ENCODE measurements at places on chromosomes 6 and 20.

- no peak for DNase-seq
Observed at GRCh38 chr20:5975778-5976177, 25.3 kb downstream of the MCM8 start.

DNA sequence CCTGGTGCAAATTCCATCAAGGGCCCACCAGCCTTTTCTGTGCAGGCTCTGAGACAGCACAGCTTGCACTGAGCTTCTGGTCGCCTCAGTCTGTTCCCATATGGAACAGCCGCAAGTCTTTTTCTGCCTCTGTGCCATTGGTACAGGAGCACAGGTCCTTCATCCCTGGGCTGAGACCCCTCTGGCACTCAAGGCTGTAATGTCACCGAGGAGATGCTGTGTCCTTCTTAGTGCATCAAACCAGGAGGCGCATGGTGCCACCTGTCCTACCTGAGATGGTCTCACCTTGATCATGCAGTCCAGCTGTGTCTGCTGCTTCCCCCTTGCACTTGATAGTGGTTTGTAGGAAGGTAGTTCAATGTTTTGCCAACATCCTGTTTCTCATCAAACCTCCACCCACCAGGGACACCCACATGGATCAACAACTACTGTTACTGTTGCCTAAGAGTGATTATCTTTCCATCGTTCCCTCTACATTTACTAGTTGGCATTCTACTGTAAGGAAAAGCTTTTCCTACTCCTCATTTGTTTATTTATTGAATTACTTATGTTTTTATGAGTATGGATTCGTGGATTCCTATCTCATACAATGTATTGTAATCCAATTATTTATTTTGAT, 29.0 kb downstream of the FAM50B start:
- no peak for DNase-seq

- DNase-seq = no peak
Observed at GRCh38 chr6:150902142-150902776, 36.8 kb downstream of the MTHFD1L start.

GRCh38 chr20:4613184-4613583, 108.5 kb upstream of the PRND start:
- DNase-seq = no peak

- DNase-seq = no peak
Observed at GRCh38 chr6:29011276-29011734, 6.2 kb upstream of the ZNF311 start.

DNA sequence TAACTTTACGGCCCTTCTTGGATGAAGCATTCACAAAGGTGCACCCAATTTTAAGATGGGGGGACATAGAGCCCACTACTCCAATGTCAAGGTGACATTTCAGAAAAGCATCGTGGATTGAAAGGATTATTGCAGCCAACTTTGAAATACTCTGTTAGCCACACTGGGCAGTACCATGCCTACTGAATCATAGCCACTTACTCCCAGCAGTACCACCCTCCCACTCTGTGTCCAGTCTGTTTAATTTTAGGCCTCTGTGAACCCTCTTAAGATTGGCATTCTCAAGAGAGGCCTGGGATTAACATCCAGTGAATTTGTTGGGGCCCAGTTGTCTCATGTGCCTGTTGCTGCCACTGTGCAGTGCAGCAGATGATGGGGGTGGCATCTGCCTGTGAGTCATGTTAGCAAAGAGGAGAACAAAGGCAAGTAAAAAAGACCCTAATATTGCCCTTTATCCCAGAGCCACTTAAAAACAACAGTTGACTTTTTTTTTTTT, 11.2 kb upstream of the HDAC2 start:
- no peak for DNase-seq

DNA sequence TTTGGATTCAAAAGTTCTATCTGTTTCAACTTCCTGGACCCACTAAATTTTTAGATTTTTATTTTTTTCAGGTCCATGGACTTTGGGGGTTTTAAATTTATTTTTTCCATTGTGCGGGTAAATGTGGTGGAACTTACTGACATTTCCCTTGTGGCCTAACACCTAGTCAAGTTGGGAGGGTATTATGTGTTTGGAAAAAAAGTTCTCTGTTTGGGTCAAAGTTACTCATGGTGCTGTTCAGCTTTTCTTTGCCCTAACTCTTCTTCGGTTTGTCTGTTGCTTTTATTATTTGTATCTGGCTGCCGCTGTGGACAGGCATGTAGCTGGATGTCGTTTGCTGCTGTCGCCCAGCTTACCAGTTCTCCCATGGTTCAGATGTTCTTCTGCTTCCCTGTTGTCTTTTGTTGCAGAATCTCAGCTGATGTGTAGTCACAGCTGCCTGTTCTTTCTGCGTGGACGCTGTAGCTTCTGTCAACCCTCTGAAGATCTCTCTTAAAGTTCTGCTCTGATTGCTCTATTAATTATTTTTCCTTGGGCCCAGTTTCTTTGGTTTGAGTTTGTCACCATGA, 7.9 kb downstream of the IGF2R start:
- DNase-seq = no peak

DNA sequence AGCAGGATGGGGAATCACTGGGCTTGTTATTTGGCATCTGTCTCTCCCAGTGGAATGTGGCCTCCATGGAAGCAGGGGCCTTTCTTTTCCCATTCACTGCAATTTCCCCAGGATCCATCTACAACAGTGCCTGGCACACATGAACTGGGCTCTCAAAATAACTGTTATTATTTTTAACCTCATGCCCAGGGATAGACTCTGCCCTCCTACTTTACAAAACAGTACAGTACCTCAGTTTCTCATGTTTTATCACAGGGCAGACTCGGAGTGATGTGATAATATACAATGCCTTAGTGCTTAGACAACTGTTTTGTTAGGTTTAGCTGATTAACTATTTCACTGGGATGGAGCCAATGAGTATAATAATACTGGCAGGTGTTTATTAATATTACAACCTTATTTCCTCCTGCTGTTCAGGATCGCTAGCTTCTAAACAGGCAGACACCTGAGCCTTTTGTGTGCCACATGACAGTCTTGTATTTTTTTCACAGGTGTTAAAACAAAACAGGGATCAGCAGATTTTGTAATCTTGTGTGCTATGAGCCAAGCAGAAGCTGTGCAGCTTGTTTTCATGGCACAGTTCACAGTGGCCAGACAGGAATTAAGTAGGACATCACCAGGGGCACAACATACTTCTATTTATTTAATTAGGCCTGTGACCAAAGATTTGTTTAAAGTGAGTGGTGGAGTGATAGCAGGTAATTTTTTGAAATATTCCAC, 157.7 kb upstream of the EYA4 start:
- no peak for DNase-seq

- DNase-seq = no peak
Observed at GRCh38 chr6:29081312-29081711, 5.8 kb downstream of the OR2B3 start.

Measured in type B pancreatic cell (in vitro differentiated cells).